AG04450 (cell line): ENCODE measurements at places on chromosomes 12 and 14.

- no peak for DNase-seq
Measured at GRCh38 chr12:103578926-103579325, 8.1 kb upstream of the STAB2 start.

DNA sequence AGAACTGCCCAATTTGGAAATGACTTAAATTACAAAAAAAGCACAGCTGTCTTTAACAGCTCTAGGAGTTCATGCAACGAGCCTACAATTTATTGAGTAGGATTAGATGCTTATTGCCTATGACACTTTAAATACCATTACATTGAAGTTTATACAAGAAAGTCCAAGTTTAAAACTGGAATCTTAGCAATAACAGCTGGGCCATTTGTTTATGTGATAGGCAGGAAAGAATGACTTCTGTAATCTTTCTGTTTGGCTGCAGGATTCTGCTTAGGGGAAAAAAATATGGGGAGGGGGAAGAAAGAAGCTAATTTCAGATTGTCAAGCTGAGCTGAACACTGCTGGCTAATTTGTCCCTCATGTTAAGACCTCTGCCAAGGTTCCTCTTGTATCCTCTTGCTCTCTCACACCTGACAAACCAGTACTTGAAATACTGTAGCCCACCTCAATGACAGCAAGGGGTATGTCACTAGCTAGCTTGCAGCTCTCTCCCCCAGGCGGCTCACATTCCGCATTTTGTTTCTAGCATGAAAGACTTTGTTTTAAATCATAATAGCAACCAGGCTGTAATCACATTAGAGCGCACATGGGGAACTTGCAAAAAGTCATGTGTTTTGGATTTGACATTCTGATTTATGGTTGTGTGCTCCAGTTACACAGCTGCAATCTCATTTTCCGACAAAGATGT, 384.8 kb downstream of the BMP4 start:
- DNase-seq, result peak; percentile 10

GRCh38 chr14:93027810-93028723, 87.7 kb downstream of the ITPK1 start:
- no peak for DNase-seq

DNA sequence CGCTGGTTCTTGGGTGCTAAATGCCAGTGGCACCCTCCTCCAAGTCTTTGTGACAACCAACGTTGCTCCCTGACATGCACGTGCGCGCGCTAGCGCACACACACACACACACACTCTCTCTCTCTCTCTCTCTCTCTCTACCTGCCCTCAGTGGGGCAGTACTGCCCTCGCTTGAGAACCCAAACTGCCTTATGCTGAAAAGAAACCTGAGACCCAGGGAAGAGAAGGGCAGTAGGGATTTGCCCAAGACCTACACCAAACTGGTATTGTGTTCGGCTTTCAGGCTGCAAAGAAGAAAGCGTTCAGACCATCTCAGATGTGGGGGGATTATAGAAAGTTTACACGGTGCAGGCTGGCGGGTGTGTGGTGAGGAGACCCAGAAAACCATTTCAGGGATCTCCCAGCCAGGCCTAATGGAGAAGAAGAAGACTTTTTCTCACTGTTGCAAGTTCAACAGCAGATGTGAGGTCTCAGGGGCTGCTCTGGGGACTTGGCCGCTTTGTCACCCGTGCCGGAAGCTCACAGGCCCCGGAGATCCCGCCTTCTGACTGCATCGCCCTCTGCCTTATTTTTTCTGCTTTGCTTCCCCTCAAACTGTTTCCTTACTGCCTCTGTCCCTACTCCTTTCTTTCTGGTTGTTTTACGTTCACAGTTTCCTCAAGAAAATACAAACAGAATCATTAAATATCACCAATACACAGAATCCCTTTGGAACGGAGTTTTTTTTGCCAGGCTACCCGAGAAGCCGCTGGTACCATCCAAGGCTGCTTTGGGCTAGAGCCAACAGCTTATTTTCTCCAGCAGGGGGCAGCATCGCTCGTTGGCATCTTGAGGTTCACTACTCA, 82.4 kb downstream of the PPM1A start:
- DNase-seq, result no peak

GRCh38 chr12:44847888-44848702, 28.0 kb downstream of the NELL2 start:
- no peak for DNase-seq

DNA sequence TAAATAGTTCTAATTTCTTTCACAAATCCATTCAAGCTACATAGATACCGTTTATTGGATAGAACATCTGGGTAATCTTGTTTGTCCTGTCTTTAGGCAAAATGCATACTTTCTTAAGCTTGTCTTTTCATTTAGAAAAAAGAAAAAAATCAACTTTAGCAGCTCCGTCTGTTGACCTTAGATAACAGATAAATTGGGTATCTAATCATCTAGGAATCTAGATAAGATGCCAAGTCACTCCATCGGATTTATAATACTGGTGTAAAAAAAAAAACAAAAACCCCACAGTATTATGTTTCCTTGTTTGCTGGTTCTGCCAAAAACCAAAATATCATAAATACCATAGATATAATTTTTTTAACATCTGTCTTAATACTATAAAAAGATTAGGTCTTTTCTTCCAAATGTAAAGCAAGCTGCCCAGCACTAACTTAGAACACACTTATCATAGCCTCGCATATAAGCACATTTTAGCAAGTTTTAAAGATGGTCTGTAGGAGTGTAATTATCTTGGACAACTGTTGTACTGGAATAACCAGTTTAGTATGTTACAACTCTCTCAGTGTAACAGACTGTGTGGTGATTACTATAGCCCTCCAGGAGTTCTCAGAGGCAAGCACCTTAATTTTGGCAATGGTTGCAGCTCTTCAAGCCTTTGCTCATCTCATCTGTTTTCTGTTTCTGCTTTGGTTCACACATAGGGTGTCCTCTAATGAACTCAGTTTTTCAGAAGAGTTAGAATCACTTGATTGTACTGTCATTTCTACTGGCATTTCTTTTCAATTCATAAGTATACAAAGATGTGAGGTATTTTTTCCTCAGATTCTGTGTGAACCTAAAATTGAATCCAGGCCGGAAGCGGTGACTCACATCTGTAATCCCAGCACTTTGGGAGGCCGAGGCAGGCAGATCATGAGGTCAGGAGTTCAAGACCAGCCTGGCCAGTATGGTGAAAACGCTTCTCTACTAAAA, 83.1 kb downstream of the ANO6 start:
- no peak for DNase-seq

DNA sequence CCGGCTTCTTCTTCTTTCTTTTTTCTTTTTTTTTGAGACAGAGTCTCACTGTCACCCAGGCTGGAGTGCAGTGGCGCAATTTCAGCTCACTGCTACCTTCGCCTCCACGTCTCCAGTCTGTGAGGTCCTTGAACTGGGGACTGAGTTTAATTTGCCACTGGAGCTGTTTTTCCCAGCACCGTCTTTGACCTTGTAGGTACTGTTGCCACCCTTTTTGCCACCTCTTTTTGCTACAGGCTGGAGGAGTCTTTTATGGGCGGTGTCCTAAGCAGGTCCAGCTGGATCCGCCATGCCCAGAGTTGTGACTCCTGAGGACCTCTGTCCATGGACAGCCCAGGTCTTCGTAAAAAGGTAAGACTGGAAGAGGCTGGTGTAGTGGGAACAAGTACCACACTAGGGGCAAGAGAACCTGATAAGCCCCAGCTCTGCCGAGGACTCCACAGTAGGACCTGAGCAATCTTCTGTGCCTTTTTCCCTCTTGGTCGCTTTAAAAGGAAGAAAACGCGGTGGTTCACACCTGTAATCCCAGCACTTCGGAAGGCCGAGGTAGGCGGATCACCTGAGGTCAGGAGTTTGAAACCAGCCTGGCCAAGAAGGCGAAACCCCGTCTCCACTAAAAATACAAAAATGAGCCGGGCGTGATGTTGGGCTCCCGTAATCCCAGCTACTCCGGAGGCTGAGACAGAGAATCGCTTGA, 946 bp downstream of the RNU4-2 start:
- no peak for DNase-seq

GRCh38 chr12:71763677-71764379, 9.2 kb downstream of the RAB21 start:
- DNase-seq, result no peak
